ENCODE measurements at places on chromosomes 4 and X.

GRCh38 chr4:123806056-123806455 lies 409.5 kb downstream of the SPRY1 start:
- no peak for DNase-seq

- DNase-seq, result no peak
Observed at GRCh38 chr4:77952457-77952856, 89.8 kb downstream of the MRPL1 start.

- DNase-seq, result peak; percentile 41
Observed at GRCh38 chr4:52982255-52982945, 120.3 kb downstream of the RASL11B start.

GRCh38 chr4:112325530-112325929 lies 28.4 kb downstream of the ALPK1 start:
- no peak for DNase-seq

DNA sequence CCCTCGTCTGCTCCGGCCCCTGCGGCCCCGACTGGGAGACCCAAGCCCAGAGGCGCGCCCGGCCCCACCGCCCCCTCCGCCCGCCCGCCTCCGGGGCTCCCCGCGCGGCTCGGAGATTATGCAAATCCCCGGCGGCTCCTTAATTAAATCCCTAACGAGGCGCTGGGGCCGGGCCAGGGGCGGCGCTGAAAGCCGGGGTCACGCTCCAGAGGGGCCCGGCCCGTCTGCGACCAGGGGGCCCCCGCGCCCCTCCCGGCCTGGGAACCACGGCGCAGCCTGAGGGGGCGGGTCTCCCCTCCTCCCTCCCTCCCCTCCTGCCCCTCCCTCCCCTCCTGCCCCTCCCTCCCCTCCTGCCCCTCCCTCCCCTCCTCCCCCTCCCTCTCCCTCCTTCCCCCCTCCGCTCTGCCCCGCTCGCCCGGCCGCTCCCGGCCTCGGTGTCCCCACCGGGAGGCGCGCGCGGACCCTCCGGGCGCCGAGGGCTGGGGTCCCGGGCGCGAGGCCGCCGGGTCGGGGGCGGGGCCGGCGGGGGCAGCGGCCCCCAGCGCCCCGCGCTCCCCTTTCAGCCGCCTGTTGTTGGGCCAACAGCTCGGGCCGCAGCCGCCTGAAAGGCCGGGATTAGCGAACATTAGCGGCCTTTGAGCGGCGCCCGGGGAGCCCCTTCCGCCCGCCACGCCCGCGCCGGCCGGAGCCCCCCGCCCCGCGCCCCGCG lies 25.9 kb upstream of the FGFR3 start:
- peak; percentile 76 for DNase-seq
